ENCODE measurements at places on chromosomes 4 and X.
A peak's percentile ranks its signal among the peaks of the same experiment; 100 is the strongest.

DNA sequence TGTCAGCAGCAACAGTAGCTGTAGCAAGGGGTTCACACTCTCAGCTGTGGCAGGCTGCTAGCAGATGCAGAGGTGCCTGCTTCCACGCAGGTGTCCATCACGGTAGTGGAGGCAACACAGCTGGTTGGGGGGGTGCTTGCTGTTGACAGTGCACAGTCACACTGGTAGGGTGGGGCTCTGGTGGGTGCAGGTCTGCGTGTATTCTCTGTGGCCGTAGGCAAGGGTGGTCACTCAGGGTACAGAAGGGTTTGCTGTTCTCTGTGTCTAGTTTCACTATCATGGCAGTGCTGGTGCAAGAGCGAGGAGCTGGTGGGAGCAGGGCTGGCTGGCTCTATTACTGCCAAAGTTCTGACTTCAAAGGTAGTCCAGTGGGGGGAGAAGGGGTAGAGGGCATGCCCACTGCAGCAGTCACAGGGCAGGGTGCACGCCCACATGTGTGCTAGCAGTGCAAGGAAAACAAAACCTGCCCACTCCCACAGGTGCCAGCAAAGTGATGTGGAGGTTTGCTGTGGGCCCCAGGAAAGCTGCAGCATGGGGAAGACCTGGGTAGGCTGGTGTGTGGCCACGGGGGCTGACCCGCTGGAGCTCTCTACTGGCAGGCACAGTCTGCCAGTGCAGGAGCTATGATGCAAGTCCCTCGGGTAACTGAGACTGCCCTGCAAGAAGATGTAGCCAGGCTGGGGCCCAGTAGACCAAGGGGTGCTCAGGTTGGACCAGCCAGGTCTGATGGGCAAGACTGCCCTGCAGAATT is 21.6 kb upstream of the WDR17 start:
- DNase-seq = no peak

DNA sequence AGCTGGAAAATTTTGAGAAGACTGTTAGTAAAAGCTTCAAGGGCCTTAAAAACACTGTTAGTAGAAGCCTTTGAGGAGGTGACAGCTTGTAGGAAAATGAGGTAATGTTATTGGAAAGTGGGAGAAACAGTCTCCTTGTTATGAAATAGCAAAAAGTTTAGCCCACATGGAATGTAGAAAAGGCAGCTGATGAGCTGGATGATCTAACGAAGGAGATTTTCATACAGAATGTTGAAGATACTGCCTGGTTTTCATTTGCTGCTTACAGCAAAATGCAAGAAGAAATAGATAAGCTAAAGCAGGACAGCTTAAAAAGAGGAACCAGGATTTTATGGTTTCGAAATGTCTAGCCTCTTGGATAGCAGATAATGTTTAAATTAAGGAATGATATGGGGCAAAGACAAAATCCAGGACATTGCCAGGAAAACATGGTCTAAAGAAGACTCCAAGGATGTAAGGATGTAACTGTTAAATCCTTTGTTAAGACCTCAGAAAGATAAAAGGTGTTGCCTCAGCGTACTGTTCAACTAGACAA is 10.2 kb upstream of the STBD1 start:
- no peak for DNase-seq

DNA sequence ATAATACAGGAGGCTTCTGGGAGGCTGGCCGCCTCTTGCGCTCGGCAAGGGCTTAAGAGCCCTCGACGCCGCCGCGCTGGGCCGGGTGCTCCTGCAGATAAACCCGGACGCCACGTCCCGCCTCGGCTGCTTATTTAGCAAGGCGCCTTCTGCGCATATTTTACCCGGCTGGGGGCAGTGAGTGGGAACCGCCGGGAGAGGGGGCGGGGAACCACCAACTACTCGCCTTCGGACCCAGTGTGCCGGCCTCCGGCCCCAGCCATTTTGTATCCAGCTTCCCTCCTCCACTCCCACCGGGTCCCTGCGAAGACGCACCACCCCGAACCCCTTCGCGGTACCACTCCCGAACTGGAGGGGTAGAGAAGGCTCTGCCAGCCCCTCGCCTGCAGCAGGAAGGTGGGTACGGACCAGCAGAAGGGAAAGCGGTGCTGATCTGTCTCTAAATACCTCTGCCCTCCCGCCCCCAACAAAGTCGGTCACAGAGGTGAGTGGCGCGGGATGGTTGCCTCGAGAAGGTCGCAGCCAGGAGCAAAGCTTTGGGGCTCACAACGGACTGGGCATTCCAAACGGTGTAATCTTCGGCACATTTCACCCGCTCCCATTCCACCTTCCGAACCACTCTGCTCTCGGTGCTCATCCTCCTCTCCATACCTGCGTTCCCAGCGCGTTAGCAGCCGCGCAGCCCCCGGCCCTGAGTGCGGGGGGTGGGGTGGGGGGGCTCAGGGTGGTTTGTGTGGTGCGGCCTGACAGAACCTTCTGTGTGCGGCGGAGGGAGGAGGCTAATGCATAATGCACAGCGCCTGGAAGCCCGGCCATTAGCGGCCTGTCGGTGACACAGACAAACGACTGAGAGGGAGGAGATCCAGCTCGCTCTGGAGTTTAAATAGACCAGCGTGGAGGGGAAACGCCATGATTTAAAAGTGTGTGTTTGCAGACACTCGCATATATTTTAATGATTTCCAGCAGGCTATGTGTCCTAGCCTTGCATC is 4.9 kb upstream of the BCOR start:
- DNase-seq = no peak

GRCh38 chr4:40305328-40306170 is 29.6 kb upstream of the CHRNA9 start:
- DNase-seq = no peak

DNA sequence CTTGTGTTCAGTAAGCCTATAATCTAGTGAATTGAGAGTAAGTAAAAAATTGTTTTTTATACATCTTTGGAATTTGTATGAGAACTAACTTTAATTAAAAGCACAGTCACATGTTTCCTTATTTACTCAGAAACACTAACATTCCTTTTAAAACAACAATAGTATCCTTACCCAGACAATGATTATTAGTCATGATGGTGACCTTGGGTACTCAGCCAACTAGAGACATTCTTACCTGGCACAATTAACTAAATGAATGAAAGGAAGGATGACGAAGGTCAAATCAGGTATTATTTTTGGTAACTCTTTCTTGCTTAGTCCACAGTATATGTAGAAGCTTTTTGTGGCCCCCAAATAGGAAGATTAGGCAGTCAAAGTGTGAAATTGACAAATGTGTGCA is 901.0 kb downstream of the FAT4 start:
- no peak for DNase-seq

GRCh38 chr4:46933686-46934085 is 24.6 kb upstream of the COX7B2 start:
- no peak for DNase-seq

DNA sequence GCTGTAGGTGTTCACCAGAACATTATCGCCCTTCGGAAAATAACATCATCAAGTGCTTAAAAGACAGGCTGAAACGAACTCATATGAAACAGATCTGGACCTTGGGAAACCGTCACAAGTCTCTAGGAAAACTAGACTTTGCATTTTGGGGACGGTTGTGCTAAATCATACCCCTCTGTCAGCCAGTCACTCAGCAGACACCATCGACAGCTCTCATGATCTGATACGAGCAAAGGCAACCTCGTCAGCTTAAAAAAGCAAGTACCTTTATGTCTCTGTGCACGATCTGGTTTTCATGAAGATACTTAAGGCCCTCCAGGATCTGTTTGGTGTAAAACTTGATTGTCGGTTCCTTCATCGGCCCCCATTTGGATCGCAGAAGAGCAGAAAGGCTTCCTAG is 48.4 kb downstream of the PDHA1 start:
- DNase-seq = no peak

- DNase-seq = no peak
Observed at GRCh38 chrX:54116391-54116790, 66.7 kb downstream of the FAM120C start.

GRCh38 chr4:138235419-138235952 is 6.7 kb downstream of the SLC7A11 start:
- peak; percentile 90 for DNase-seq

DNA sequence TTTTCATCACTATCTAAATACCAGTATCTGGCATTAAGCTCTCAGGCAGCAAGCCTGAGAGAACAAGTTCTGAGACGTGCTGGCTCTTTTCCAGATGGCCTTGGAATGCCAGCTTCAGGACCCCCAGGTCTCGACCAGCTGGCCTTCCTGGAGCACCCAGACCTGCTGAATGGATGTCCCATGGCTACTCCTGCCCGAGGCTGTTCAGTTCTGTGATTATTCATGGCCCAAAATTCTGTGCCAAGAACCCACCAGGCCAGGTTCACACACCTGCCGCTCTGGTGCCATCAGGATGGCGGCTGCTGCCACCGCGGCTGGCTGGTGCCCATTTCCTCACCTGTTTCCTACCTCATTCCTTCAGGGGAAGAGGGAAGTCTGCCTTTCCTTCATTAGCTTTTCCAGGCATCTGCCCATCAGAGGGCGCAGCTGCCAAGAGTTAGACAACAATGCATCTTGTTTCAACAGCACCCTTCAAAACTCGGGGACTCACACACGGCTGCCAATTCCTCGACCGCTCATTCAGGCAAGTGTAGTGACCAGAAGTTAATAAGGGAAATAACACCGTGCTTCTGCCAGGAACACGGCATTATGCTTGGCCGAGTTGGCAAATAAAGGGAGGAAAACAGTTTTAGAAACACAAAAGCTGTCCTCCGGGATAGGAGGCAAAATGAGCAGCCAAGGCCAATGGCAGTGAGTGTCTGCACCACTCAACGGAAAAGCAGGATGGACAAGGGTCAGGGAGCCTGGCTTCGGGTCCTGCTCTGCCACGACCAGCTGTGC is 173.8 kb downstream of the NSUN7 start:
- DNase-seq = no peak

DNA sequence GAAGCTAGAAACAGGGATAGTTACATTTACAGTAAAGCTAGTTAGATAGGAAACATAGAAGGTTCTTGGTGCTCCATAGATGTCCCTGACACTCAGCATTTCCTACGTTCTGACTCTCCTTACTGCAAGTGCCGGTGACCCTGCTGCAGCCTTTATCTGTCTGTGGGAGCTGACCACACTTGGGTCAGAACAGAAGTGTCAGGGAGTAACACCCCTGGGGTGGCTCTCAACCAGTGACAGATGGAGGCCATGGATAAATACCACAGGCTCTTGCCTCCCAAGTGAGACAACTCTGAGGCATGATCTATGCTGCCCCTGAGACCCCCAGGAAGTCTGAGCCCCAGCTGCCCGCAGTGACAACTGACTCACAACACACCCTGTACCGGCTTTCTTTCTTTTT is 69.8 kb downstream of the ANXA3 start:
- DNase-seq = no peak

DNA sequence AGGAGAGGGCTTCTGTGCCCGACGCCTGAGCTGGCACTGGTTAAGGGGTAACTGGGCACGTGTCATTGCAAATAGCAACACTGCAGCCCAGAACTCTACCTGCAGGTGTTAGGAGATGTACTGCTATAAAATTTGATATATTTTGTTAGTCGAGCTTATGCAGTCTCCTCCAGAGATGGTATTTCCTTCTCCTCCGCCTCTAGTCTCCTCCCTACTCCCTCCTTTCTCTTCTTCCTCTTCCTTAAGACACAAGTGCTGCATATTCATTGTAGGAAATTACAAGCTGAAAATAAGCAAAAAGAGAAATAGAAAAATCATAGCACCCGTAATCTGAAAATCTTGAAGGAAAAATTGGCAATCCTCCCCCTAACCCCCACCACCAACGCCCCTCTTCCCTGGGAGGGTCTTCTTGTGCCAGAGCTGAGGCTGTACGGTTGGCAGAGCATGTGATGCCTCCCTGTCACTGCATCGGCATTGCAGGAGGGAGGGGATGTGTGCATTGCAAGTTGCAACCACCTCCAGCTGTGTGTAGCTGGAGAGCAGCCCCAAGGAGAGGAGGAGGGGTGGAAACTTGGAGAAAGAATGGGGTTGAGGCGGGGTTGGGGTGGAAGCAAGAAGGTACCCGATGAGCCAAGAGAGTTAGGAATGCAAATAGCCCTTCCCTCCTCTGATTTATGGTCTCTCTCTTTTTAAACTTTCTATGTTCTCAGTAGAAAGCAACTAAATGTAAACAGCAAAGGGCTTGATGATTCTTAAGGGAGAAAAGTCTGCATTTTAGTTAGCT is 48.3 kb upstream of the MND1 start:
- no peak for DNase-seq

DNA sequence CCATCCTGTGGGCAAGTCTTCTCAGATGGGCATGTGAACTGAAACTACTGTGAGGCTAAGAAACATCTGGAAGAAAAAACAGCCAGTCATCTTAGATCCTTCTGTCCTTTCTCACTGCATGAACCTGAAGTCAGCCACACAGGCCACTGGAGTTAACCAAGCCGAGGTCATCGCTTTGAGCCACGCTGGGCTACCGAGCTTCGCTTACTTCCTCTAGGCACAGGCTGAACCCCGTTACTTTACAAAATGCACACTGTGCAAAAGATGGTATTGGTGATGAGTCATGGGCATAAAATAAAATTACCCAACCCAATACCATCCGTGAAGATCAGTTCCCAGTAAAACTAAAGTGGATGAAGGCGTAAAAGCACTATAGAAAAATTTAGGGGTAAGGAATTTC is 86.2 kb downstream of the MTMR1 start:
- no peak for DNase-seq

GRCh38 chr4:95835672-95836071 is 4.2 kb upstream of the PDHA2 start:
- no peak for DNase-seq

DNA sequence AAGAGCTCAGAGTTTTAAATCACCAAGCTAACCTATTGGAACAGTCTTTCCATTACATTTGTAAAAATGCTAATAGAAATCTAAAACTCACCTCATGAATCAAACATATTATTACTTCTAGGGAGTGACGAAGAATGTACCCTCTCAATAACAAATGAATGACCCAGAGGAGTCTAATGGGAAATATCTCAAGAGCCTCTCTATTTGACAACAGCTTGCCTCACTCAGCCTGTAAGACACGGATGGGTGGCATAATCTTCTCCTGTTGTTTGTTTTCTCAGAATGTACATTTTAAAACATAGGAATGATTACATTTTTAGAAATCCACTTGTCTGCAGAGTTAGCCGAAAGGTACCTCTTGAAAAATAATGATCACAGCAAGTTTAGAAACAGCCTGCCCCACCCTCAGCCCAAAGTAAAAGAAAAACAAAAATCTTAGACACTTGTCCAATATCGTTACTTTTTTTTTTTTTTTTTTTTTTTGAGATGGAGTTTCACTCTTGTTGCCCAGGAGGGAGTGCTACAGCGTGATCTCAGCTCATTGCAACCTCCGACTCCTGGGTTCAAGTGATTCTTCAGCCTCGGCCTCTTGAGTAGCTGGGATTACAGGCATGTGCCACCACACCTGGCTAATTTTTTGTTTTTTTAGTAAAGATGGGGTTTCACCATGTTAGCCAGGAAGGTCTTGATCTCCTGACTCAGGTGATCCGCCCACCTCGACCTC is 183.6 kb upstream of the FTHL17 start:
- DNase-seq = no peak

DNA sequence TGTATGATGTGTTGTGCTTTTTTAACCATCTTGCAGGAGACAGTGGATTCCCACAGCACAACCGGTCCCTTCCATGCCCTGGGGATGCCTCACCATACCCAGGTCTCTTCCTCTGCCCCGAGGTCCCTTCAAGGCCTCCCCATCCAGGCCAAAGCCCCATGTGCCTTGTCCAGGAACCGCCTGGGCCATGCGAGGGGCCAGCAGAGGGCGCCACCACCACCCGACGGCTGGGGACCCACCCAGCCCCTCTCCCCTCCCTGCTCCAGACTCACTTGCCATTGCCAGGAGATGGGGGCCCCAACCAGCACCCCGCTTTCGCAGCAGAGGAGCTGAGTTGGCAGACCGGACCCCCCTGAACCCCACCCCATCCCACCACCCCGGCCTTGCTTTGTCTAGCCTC is 485.5 kb downstream of the TRAM1L1 start:
- DNase-seq = no peak

Measured in NCI-H460 (cell line).